ENCODE measurements at places on chromosomes 2 and 18.

DNA sequence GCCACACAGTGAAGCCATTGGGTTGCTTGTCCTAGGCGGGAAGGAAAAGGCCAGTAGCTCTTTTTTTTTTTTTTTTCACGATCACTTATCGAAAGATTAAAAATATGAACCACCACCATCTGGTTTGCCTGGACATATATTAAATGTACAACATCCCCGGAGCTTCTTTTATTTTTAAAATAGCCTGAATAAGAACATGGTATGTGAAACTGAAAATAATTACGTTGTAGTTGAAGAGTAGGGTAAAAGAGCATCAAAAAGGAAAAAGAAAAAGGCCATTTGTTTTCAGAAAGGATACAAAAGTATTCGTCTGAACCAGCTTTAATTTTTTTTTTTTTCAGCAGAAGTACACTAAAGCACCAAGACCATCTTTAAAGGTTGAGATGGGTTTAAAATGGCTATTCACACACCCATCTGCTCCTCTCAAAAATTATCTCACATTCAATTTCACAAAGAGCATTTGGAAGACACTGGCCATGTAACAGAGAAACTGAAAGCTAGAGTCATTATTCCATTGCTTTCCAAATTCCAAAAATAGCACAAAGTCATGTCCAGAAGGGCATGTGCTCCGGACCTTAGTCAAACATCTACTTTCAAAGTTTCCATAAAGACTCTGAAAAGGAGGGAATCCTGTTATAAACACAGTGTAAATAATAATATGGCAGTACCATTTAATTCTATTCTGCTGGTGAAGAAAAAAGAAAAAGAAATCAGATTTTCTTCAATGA, 82.9 kb downstream of the SCN3A start:
- DNase-seq, result no peak

- DNase-seq, result no peak
Measured at GRCh38 chr2:72154386-72154975, 6.8 kb upstream of the CYP26B1 start.

- no peak for DNase-seq
Measured at GRCh38 chr2:83594241-83595120, 864.6 kb downstream of the SUCLG1 start.

- no peak for DNase-seq
Measured at GRCh38 chr18:67232991-67233390, 283.5 kb downstream of the DSEL start.

DNA sequence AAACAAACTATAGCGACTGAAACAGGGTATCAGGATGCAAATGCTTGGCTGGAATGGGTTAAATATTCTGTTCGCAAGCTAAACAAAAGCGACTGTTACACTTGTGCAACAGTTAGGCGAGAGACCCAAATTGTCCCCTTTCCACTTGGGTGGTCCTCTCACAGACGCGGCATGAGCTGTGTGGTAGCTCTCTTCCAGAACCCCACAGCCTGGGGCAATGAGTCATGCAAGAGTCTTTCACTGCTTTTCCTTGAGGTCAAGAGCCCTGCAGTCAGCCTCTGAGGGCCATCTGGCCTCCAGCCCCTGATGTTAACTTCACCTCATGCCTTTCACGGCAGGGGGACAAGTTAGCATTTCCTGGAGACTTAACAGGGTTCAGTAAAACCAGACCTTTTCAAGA, 25.7 kb downstream of the SULT1C4 start:
- DNase-seq, result peak; percentile 37

DNA sequence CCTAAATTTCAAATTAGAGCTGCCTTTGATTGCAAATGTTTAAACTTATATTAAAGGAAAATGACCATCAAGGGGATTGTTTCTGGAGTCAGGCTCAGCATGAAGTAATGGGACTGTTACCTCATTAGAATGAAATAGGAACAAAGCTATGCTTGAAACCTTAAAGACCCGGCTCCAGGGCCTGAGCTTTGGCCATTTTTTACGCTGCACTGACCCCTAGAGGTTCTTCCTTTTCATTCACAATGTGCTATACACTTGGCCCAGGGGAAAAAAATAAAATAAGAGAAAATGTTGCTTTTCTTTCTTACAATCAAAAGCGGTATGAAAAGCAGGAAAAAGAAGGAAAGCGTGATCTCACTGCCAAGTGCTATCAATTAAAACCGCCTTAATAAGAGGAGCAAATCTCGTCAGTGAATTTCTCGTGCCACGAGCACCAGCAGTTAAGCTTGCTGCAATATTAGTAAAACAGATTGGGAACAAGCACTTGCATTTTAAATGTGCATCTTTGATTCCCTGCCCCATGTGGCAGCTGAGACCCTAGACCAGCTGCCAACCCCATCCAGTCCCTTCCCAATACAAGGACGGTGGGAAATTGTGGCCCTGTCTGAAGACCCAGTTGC, 96.6 kb downstream of the MBD2 start:
- DNase-seq, result peak; percentile 16

Data from mucosa of gallbladder (tissue), 1 donor.